ENCODE measurements at places on chromosomes 1 and 21.

DNA sequence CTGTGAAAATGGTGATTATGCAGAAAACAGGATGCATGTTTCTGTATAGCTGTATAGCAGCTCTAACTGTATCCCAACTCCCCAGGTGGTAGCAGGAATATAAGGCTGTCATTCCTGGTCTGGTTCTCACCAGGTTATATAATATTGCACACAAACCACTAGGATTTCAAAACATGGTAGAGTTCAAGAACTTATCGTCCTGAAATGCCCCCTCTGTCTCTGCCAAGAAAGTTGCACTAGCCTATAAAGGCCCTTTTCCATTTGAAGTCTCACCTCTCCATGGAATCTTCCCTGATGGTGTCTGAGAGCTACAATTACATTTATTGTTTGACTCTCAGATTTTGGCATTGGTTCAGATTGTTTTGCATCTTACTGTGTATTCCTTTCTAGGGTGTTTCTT is 184.9 kb upstream of the FAM78B start:
- DNase-seq, result no peak

DNA sequence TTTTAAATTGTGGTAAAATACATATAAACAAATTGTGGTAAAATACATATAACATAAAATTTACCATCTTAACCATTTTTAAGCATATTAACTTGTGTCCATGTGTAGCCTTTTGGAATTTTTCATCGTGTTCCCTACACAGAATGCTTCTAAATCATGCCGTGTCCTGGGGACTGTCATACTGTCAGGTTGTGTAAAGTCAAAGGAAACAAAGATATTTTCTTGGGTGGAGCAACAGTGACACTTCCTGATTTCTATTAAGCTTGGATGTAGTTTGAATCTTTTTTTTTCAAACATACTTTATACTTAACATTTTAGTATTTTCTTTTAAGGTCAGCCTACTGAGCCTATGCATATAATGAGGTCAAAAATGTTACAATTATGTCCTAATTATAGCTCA is 32.3 kb downstream of the DOP1B start:
- no peak for DNase-seq

GRCh38 chr1:214473862-214474261 is 77.5 kb downstream of the PTPN14 start:
- no peak for DNase-seq

GRCh38 chr1:217091561-217091960 is 368.3 kb upstream of the ESRRG start:
- DNase-seq, result no peak

- no peak for DNase-seq
These were observed 35.1 kb downstream of the SLC44A3 start for GRCh38 chr1:94855307-94855700.

DNA sequence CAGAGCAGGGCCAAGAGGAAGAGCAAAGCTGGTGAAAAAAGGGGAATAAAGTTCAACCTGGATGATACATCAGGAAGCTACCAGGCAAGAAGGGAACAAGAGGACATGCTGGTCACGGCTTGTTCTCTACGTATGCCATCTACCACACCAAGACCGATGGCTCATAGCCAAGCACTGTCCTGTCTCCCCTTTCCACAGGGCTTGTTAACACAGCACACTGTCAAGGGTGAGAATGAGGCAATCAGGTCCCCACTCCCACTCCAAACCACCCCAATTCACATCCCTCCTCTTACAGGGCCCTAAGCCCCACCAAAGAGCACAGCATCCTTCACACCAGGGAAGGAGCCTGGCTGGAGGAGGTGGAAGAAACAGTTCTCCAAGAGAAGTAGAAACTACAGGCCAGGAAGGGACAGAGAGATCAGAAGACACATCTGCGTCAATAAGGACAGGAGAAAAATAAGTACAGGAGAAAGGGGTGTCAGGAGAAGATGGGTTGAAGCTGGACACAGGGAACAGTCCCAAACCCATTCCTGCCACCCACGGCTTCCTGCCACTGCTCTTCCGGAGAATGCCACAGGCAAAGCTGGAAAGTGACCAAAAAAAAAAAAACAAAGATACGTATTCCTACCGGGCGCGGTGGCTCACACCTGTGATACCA is 923 bp upstream of the SHC1 start:
- DNase-seq, result no peak

DNA sequence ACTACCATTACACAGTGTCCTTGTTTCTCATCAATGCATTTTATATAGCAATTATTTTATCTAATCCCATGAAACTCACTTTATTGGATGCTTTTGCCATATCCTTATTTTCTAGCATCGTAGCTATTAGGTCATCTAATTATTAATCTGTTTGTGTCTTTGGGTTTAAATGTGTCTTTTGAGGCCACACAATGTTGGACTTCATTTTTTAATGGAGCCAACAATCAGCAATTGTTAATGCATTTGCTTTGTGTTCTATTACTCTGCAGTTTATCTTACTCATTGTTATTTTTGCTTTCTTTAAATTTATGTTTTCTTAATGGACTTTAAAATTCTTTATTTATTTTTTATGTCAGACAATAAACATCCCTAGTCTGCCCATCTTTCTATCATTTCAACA is 1.8 kb upstream of the HSD11B1 start:
- no peak for DNase-seq

GRCh38 chr1:201748335-201748734 is 80.6 kb upstream of the IPO9 start:
- DNase-seq, result no peak

DNA sequence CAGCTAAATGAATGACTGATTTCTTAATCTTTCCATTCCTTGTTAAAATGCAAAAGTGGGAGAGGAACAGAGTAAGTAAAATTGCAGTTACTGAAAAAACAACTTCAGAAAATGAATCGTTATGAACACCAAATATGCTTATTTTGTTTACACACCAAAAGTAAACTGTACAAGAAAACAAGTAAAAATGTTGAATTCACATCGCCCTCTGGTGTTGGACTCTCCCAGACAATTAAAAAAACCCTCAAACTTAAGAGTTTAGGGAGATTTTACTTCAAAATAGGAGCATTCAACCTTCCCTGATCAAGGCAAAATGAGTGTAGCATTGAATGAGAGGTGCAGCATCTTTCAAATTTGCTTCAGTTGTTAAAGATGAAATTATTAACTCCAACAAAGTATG is 19.4 kb upstream of the ESRRG start:
- no peak for DNase-seq

DNA sequence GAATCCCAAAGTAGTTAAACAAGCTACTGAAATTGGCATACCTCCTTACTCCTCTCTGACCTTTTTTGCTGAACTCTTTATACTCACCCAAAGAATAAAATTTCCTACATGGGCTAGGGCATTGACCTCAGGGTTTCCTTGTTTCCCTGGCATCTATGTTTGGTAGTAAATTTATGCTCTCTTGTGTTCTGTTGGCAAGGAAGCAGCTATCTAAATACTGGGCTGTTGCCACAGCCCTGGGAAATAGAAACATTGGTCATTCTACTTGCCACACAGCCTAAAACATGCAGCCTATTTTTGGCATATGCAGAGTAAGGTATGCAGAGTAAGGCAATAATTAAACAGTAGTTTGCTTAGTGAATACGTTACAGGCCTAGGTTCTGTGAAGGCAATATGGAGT is 351.4 kb downstream of the HLX start:
- no peak for DNase-seq

- DNase-seq, result no peak
These were observed 67.2 kb upstream of the B3GALNT2 start for GRCh38 chr1:235571482-235571881.

DNA sequence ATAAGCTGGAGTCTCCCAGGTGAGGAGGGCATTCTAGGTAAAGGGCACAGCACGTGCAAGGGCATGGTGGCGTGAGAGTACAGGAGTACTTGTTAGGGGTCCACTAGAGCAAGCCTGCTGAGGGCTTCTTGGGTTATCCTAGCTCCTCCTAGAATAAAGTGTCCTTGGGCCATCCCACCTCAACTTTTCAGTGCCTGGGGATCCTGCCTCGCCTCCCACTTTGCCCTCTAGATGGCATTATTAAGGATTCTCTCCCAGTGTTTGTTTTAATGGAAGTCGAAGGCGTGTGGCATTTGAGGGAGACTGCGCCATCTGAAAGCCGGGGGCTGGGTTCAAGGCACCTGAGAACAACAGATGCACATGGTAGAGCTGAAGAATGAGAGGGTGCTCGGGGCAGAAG is 74.5 kb upstream of the SELENON start:
- DNase-seq, result no peak

DNA sequence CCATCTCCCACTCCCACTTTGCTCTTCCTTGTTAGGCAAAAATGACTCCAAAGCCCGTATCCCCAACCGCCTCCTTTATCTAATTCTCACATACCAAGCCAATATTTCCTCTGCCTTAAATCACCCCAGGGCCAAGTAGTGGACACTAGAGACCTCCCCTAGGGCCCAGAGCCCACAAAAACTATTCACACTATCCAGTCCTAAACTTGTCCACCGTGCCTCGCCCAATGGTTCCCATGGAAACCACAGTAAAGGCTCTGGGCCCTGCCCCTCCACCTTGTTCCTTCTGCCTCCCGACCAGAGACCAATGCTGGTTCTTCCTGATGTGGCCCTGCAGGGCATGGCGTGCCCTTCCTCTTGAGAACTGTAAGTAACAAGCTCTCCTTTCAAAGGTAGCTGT is 11.8 kb downstream of the CFAP107 start:
- no peak for DNase-seq

- DNase-seq, result no peak
These were observed 59.2 kb upstream of the SSBP3 start for GRCh38 chr1:54465351-54465811.

GRCh38 chr1:161702250-161702649 is 4.8 kb upstream of the FCRLA start:
- no peak for DNase-seq

DNA sequence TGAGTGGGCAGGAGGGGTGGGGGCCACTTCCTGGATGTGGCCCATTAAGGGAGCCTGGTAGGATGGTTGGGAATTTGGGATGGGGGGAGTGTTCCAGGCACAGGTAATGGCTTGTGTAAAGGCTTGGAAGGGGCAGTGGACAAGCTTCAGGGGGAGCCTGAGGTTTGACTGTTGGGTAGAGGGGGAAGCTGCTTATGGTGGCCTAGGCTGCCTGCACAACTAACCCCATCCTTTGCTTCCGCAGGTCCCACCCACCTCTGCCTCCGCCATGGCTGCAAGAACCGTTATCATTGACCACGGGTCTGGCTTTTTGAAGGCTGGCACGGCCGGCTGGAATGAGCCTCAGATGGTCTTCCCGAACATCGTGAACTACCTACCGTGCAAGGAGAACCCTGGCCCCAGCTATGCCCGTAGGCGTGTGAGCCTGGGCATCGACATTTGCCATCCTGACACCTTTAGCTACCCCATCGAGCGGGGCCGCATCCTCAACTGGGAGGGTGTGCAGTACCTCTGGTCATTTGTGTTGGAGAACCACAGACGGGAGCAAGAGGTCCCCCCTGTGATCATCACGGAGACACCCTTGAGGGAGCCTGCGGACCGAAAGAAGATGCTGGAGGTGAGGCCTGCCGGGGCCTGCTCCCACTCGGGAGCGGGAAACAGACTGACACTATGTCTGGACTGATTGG is 67.8 kb downstream of the ACTL8 start:
- no peak for DNase-seq

- no peak for DNase-seq
These were observed 8.8 kb upstream of the F3 start for GRCh38 chr1:94550396-94550795.

GRCh38 chr1:20590306-20590777 is 1.4 kb downstream of the CDA start:
- no peak for DNase-seq

DNA sequence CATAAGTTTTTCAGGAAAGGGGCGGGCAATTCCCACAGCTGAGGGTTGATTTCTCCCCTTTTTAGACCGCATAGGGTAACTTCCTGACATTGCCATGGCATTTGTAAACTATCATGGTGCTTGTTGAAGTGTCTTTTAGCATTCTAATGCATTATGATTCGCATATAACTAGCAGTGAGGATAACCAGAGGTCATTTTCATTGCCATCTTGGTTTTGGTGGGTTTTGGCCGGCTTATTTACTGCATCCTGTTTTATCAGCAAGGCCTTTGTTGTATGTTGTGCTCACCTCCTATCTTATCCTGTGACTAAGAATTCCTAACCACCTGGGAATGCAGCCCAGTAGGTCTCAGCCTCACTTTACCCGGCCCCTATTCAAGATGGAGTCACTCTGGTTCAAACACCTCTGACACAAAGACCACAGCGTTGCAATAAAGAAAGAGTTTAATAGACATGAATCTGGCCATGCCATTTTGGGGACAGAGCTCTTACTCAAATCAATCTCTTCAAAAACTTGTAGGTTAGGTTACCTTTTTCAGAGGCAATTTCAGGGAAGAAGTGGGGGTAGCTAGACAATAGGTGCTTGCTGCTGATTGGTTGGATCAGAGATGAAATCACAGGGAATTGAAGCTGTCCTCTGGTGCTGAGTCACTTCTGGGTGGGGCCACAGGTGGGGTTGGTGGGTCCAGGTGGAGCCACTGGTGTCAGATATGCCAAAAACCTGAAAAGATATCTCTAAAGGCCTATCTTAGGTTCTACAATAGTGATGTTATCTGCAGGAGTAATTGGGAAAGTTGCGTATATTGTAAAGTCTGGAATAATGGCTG is 23.3 kb downstream of the TBX19 start:
- DNase-seq, result no peak

DNA sequence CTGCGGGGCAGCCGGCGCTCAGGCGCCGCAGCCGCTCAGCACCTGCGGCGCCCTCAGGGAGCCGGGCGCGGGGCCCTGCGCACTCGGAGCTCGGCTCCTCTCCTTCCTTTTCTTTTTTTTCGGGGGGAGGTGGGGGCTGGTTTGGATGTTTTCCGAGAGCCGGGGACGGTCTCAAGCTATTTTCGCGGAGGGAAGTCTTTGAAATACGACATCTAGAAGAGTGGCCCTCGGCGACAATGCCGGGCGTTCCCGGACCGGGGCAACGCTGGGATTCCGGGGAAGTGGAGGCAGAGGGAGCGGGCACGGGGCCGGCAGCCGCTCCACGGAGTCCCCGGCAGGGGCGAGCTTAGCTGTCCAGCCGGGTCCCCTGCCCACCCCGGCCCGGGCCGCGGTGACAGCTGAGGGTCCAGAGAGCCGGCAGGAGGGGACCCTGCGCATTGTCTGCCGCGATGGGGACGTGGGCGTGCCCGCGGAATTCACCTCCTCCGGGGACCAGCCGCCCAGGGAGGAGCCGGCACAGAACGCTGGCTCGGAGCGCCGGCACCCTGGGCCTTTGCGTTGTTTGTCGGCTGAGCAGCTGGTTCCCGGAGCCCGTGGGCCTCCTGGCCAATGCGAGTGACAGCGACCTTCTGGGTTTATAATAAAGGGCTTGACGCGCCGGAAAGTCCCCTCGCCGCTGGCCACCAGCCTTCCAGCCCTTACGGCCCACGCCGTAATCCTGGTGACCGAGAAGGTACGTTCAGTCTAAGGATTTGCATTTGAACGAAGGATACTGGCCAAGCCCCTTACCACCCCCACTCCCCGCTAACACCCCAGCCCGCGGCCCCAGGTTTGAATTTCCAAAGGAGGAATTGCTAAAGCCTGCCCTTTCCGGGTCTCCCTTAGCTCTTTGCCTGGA is 582 bp downstream of the SLC37A1 start:
- no peak for DNase-seq

DNA sequence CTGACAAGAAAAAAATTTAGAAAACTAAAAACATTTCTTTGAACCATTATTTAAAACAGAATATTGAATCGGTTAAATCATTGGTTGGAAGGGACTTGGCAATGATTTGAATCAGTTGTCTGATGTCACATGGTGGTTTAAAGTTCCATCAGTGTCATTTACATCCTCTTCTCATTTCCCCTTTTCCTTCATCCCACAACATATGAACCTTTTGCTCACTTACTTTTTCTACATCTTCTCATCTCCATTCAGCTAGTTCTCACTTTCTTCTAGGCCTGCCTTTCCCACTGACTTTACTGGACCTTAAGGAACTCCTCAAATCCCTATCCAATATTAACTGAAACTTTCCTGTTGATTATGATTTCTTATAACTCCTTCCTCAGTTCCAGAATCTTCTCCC is 58.5 kb downstream of the PHACTR4 start:
- no peak for DNase-seq
